Daoy (cell line): ENCODE measurements at places on chromosomes 5 and 9.

- DNase-seq, result no peak
Measured at GRCh38 chr5:62046191-62046590, 259.8 kb upstream of the KIF2A start.

- no peak for DNase-seq
Measured at GRCh38 chr5:115179030-115179393, 9.3 kb upstream of the TRIM36 start.

DNA sequence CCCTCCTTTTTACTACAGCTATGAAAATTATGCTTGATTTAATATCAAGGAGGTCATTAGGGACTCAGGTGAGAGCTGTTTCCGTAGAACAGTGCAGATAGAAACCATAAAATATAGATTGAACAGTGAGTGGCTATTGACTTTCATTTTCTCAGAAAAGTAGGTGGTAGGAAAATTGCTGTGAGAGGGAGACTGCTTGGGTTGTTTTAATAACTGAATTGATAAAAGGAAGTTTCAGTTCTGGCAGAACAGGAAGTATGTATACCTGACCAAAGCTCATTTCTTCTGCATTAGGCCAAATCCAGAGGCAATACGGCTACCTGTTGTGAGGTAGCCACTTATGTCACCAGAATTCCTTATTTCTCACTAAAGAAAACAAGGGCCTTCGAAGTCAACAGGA, 761.7 kb upstream of the ARRDC3 start:
- no peak for DNase-seq

DNA sequence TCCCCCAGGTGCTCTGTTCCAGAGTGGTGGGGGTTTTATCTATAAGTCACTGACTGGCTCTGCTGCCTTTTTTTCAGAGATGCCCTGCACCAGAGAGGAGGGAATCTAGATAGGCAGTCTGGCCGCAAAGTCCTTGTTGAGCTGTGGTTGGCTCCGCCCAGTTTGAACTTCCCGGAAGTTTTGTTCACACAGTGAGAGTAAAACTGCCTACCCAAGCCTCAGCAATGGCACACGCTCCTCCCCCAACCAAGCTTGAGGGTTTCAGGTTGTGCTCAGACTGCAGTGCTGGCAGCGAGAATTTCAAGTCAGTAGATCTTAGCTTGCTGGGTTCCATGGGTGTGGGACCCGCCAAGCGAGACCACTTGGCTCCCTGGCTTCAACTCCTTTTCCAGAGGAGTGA, 1428.6 kb downstream of the MAT2B start:
- peak; percentile 32 for DNase-seq

DNA sequence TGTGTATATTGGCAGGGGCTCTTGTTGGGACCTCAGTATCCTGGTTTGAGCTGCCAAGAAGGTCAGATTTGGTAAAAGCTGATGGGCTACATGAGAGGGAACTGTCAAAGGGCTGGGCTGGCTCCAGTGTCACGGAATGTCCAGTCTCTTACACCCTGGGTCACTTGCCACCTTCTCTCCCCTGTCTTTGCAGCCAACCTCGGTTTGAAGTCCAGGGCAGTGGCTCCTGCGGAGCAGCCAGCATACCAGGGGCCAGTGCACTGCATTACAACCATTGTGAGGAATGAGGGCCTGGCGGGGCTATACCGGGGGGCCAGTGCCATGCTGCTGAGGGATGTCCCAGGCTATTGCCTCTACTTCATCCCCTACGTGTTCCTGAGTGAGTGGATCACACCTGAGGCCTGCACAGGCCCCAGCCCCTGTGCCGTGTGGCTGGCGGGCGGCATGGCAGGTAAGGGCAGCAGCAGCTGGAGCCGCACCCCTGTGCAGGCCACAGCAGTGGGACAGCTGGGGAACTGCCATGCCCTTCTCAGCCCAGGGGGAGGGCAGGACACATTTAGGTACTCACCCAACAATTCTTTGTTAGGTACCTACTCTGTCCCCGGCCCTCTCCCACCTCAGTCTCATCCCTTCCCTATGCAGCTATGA, 24.2 kb downstream of the IL9 start:
- no peak for DNase-seq

- DNase-seq, result peak; percentile 59
Measured at GRCh38 chr5:7927466-7928375, 58.8 kb downstream of the MTRR start.

- no peak for DNase-seq
Measured at GRCh38 chr5:69309380-69309779, 23.2 kb downstream of the CCDC125 start.

- no peak for DNase-seq
Measured at GRCh38 chr5:177412603-177413233, 3.4 kb upstream of the F12 start.

DNA sequence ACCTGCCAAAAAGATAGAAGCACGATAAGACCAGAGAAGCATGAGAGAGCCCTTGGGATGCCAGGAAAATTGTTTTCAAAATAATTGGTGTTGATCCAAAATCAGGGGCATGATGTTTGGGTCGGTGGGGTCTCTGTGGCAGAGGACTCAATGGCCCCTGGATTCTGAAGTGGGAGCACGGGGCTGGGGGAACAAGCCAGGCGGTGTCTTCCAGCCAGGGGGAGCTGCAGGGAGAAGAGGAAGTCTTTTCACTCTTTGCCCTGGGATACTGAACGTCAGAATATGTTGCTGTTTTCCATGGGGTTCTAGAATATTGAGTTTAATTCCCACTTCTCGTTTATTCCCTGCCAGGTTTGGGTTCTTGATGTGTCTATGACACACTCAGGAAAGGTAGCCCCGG, 20.4 kb downstream of the TSPAN17 start:
- DNase-seq, result no peak

DNA sequence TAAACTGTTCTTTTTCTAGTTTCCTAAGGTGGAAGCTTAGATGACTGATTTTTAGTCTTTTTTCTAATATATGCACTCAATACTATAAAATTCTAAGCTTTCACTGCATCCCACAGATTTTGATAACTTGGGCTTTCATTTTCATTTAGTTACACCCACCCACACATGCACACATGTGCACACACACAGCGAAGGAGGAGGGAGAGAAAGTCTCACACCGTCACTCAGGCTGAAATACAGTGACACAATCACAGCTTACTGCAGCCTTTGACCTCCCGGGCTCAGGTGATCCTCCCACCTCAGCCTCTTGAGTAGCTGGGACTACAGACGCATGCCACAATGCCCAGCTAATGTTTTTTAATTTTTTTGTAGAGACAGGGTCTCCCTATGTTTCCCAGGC, 96.5 kb downstream of the SMIM23 start:
- no peak for DNase-seq

GRCh38 chr5:55344392-55344992, 36.7 kb downstream of the MTREX start:
- peak; percentile 48 for DNase-seq

DNA sequence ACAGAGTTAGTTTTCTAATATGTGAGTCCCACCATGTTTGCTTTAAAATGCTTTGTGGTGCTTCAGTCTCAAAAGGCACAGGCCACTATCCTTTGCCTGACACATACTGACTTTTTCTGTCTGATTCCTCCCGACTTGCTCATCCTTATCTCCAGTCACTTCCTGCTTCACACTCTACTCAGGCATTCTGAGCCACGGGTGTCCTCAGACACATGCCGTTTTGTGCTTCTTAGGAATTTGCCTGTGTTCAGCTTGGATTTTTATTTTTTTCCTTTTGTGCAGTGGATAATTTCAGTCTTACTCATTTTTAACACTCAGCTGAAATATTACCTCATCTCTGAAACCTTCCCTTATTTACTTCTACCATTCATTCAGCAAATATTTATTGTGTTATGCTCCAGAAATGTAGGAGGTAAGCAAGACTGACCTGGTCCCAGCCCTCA, 54.1 kb downstream of the MAN2A1 start:
- peak; percentile 82 for DNase-seq

- DNase-seq, result no peak
Measured at GRCh38 chr9:135902655-135903357, 4.5 kb downstream of the CAMSAP1 start.

GRCh38 chr9:89781838-89782540, 177.2 kb downstream of the GADD45G start:
- peak; percentile 49 for DNase-seq

DNA sequence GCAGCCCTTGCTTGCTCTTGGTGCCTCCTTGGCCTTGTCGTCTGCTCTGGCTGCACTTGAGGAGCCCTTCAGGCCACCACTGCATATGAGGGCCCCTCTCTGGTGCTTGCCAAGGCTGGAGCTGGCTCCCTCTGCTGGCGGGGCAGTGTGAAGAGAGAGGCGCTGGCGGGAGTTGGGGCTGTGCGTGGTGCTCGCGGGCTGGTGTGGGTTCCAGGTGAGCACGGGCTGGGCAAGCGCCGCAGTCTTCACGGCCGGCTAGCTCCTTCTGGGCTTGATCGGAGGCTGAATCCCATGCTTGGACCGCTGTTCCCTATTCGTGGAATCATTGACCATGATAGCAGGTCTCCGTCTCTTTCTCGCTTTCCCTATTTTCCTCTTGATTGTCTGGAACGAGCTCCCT, 56.5 kb downstream of the XRCC4 start:
- no peak for DNase-seq

- peak; percentile 18 for DNase-seq
Measured at GRCh38 chr9:649128-650074, 192.1 kb upstream of the DMRT1 start.

DNA sequence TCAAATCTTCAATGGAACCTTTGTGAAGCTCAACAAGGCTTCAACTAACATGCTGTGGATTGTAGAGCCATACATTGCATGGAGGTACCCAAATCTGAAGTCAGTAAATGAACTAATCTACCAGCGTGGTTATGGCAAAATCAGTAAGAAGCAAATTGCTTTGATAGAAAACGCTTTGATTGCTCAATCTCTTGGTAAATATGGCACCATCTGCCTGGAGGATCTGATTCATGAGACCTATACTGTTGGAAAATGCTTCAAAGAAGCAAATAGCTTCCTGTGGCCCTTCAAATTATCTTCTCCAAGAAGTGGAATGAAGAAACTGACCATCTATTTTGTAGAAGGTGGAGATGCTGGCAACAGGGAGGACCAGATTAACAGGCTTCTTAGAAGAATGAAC, 54.7 kb upstream of the TTC39B start:
- no peak for DNase-seq

DNA sequence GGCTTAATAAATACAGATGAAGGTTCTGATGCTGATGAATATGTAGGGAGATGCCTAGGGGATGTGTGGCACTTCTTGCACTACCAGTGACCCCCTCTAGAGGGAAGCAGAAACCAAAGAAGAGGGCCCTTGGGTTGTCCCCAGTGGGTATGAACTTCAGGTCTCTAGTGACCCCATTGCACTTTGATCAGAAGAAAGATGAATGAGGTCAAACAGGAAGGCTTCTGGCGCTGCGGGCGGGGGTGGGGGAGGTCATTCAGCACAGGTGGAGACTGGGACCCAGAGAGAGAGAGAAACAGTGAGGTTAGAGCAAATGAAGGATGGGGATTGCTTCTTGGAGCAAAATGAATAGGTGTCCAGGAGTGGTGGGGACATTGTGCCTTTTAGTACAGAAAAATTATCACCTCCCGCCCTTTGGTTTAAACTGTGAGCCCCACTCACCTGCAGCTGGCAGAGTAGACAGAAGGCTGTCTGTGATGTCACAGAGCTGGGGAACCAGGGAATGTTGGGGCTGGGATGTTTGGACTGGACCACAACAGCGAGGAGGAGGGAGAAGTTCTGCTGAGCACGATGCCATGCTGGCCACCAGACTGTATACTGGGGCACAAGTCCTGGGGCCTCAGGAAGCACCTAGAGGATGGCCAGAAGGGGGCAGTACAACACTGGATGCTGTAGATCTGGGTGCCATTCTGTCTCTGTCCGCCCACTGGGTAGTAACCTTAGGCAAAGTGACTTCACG, at the start of gene TEX48:
TSS of gene TEX48 (minus strand) at position 599 of the 739 bp plus-strand sequence. CDS start 10,469 bp downstream, outside the sequence.
- peak; percentile 91 for DNase-seq

DNA sequence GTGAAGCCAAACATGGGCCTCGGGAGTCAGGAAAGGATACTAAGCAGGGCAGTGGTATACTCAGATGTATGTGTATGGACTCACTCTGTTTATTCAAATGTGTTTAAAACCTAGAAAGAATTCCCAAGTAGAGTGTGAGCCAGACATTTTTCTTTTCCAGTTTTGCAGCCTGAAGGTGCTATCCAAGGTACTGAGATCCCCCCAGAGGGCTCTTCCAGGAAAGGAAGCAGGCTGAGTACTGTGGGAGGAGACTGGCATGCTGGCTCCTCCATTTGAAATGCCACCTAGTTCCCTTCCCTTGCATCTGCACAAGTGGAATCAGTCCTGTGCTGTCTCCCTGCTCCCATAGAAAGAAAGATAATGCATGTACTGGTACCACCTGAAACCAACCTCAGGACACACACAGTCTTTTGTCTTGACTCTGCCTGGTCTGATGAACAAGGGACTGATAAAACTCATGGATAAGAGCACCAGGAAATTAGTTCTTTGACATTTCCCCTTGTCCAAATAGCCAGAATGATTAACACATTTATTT, 85.9 kb downstream of the HRH2 start:
- DNase-seq, result no peak

GRCh38 chr5:463952-464351, 21.0 kb downstream of the EXOC3 start:
- no peak for DNase-seq

DNA sequence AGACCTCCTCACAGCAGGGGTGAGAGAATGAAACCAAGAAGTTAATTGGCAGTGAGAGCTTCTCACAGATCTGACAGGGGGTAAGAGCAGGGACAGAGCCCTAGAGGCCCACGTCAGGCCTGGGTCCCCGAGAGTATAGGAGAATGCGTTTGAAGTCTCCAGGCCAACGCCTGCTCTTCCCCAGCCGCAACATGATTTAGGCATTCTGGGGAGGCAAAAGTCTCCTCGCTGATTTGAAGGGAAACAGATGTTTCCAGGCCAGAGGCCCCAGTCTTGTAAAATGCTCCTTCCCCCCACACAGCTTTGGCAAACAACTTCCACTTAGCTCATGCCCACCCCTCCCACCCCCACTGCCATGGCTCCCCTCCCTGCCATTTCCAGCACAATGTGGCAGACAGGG, 239.2 kb upstream of the TRIM32 start:
- DNase-seq, result no peak

DNA sequence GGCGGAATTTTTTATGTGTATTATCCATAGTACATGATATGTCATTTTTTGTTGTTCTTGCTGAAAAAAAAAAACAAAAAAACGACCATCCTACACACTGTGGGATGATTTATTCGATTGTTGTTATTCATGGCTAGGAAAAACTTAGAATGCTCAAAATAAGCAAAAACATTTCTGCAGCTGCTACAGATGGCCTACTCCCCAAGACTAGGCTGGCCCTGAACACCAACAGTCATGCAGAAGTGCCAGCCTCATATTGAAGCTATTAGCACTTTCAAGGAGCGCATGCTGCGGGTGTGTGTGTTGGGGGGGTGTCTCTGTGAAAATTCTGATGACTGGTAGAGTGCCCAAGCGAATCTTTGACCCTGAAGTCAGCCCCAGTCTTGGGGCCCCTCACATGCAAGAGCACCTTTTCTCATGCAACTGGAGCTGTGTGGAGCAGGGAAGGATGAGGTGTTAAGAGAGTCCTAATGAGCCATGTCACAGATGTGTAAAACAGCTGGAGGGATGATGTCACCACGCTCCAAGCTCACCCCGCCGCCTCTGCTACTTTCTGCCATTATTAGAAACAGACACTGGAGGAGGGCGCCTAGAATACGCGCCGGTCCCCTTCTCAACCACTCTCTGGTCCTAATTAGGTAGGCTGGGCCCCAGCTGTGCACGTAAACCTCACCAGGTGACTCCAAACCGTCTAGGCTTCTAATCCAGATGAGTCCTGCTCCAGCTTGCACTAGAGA, 61.0 kb upstream of the SMIM23 start:
- DNase-seq, result peak; percentile 25
